ENCODE measurements at places on chromosomes 2 and 18. TPM values are rescaled to one million over a fixed set of nuclear protein-coding genes. Genes with fewer than 3 reads are reported as not detected.
A peak's percentile ranks its signal among the peaks of the same experiment; 100 is the strongest.

CD226 gene
- 0.21 TPM for total RNA-seq

TBR1 gene
- 0.48 TPM for total RNA-seq

ICOS gene
- total RNA-seq: not detected

CACNB4 gene
- 0.25 TPM for total RNA-seq

UGT1A5 gene
- total RNA-seq: not detected

SH2D6 gene
- total RNA-seq: not detected

IL1RN gene
- not detected for total RNA-seq

DCAF17 gene
- 11.4 TPM for total RNA-seq

DNA sequence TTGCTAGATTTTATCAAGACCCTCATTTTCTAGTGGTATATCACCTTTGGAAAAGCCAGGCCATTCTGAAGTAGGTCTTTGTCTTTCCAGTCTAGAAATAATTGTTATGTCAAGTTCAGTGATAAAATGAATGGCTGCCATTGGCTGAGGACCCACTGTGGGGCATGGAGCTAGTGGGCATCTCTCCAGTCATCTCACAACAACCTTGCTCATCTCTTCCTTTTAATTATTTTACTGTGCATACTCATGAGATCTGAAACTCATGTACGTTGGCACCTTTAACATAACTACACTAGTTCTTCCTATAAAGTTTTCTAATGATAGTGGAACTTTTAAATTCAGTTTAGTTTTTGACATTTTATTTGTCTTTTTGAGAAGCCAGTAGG is 240.9 kb downstream of the SLC8A1 start:
- H3K4me3 ChIP-seq: no peak overlapping the region
- H3K4me1 ChIP-seq: no peaks in the 10 kb centered on the region
- DNase-seq: no peak

DNA sequence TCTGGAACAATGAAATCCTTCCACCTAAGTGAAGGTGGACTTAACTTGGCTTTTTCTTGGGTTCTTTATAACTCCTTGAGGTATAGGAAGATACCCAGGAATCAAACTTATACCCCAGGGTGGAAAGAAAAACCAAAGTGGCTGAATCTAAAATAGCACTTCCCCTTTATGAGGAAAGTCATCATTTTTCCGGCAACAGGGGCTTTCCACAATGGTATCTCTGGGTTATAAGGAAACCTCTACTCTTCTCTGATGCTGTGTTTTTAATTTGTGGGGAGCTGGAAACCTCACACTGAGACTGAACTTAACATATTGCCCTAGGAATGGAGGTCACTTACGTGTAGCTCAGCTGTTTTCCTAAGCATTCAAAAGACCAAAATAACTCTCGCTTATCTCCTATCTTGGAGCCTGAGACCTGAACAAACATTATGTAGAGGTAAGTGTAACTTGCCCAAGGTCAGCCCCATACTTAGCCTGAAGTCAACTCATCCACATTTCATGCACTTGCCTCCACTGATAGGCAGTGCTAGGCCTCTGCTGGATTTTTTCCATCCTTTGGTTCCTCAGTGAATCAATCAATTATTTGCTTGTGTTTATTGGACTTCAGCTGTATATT is 117.9 kb downstream of the SETBP1 start:
- H3K36me3 ChIP-seq: no peaks in the 10 kb centered on the region
- no peak overlapping the region for H3K4me3 ChIP-seq
- no peak for DNase-seq
- H3K27me3 ChIP-seq: no peaks in the 10 kb centered on the region
- H3K27ac ChIP-seq: peak overlapping the region; percentile 87

DNA sequence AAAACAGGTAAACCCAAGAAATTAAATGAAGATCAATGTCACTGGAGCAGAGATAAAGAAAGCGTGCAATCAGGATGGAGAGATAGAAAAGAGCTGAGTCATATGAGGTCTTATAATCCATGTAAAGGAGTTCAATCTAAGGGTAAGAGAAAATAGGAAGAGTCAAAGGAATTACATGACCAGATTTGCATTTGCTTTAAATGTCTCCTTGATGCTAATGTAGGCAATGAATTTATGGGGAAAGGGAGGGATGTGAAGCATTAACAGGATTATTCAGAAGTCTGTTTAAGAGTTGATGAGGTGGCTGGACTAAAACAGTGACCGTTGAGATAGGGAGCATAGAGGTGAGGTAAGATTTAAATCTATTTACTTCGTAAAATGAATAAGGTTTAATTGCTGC is 623.1 kb downstream of the MBD2 start:
- no peaks in the 10 kb centered on the region for H3K4me1 ChIP-seq
- no peak overlapping the region for H3K27ac ChIP-seq
- H3K36me3 ChIP-seq: no peaks in the 10 kb centered on the region
- DNase-seq: no peak

GRCh38 chr2:126239320-126239955 is 416.5 kb upstream of the GYPC start:
- DNase-seq: no peak
- no peak overlapping the region for H3K4me3 ChIP-seq
- H3K27me3 ChIP-seq: peaks cover 17% of the 10 kb centered on the region

GRCh38 chr18:55448420-55448819 is 139.6 kb downstream of the TCF4 start:
- no peaks in the 10 kb centered on the region for H3K4me1 ChIP-seq
- no peaks in the 10 kb centered on the region for H3K27me3 ChIP-seq
- H3K27ac ChIP-seq: no peak overlapping the region

- H3K27me3 ChIP-seq: no peaks in the 10 kb centered on the region
- no peak for DNase-seq
- H3K27ac ChIP-seq: no peak overlapping the region
- no peaks in the 10 kb centered on the region for H3K4me1 ChIP-seq
- no peaks in the 10 kb centered on the region for H3K36me3 ChIP-seq
Observed at GRCh38 chr2:109435066-109435690, 178.6 kb downstream of the SEPTIN10 start.

- H3K36me3 ChIP-seq: peaks cover 2% of the 10 kb centered on the region
- no peak overlapping the region for H3K4me3 ChIP-seq
- no peak overlapping the region for H3K27ac ChIP-seq
- DNase-seq: no peak
- no peaks in the 10 kb centered on the region for H3K27me3 ChIP-seq
- H3K4me1 ChIP-seq: no peaks in the 10 kb centered on the region
Observed at GRCh38 chr2:239146741-239147181, 254.1 kb downstream of the HDAC4 start.

- no peaks in the 10 kb centered on the region for H3K36me3 ChIP-seq
- no peak for DNase-seq
- H3K4me3 ChIP-seq: no peak overlapping the region
Observed at GRCh38 chr2:195601361-195601760, 55.7 kb upstream of the SLC39A10 start.

- no peaks in the 10 kb centered on the region for H3K27me3 ChIP-seq
- peaks cover 48% of the 10 kb centered on the region for H3K4me1 ChIP-seq
- H3K27ac ChIP-seq: peak overlapping the region; percentile 87
Observed at GRCh38 chr18:48840491-48840877, 110.3 kb downstream of the SMAD7 start.

DNA sequence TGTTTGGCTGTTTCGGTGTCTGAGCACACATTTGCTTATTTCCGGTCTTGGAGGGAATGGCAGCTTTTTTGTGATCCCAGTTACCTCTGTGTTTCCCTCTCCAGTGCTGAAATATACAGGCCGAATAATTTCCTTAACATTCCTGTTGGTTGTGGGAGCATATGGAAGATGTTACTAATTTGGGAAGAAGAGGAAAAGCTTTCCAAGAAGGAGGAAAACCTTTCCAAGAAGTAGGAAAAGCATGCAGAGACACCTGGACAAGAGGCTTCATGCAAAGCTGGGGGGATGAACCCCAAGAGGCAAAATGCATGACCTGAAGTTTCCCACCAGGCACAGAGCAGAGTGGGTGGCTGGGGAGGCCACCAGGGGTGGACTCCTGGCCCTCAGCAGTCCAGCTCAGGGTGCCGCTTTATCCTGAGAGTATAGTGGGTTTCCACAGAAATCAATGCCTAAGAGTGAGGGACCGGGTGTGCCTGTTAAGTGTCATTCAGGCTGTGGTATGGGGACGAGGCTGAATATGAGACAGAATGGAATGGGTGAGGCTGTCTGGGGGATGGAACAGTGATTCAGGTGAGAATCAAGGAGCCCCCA is 25.5 kb upstream of the GNAL start:
- H3K27me3 ChIP-seq: no peaks in the 10 kb centered on the region
- H3K4me1 ChIP-seq: peaks cover 3% of the 10 kb centered on the region
- H3K27ac ChIP-seq: no peak overlapping the region
- no peak overlapping the region for H3K4me3 ChIP-seq

Measured in cardiac muscle cell (in vitro differentiated cells and primary cell).